ENCODE measurements at places on chromosomes 5 and 9. TPM values are rescaled to one million over a fixed set of nuclear protein-coding genes. Genes with fewer than 3 reads are reported as not detected.

PCDHGB6 gene
- 0.31 TPM for polyA plus RNA-seq

FLT4 gene
- not detected for polyA plus RNA-seq

TAF11L10 gene
- not detected for polyA plus RNA-seq

EFNA5 gene
- polyA plus RNA-seq: 33.8 TPM

PCDHB14 gene
- polyA plus RNA-seq: 5.4 TPM

FUT7 gene
- polyA plus RNA-seq: not detected

All from Purkinje cell (primary cell).